AG09309 (cell line): ENCODE measurements at places on chromosomes 12 and 14.
A peak's percentile ranks its signal among the peaks of the same experiment; 100 is the strongest.

- peak; percentile 35 for DNase-seq
Measured at GRCh38 chr12:13023811-13024530, 20.2 kb upstream of the FAM234B start.

- no peak for DNase-seq
Measured at GRCh38 chr12:52527121-52527800, 7.1 kb upstream of the KRT5 start.

GRCh38 chr14:36553656-36554260 is 28.7 kb downstream of the NKX2-8 start:
- peak; percentile 23 for DNase-seq

GRCh38 chr14:55349565-55349964 is 62.1 kb downstream of the ATG14 start:
- no peak for DNase-seq

- DNase-seq = peak; percentile 10
Measured at GRCh38 chr12:93979189-93979588, 169.2 kb upstream of the PLXNC1 start.

- no peak for DNase-seq
Measured at GRCh38 chr12:39892146-39892545, 213.7 kb downstream of the SLC2A13 start.

DNA sequence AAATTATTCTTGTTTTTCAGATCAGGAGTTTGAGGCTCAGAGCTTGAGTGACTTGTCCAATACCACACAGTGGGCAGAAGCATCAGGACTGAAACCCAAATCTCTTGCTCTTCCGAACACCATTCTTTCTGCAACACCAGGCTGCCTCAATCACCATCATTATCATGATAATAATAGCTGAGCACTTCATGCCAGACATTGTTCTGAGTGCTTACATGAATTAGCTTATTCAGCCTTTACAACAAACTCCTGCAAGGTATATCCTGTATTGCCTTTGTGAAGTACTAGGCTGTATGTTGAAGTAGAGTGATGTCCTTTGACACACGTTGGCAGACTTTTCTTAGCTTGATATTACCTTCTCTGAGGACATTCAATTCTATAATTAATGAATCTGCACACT is 257.4 kb upstream of the ATP2B1 start:
- no peak for DNase-seq

DNA sequence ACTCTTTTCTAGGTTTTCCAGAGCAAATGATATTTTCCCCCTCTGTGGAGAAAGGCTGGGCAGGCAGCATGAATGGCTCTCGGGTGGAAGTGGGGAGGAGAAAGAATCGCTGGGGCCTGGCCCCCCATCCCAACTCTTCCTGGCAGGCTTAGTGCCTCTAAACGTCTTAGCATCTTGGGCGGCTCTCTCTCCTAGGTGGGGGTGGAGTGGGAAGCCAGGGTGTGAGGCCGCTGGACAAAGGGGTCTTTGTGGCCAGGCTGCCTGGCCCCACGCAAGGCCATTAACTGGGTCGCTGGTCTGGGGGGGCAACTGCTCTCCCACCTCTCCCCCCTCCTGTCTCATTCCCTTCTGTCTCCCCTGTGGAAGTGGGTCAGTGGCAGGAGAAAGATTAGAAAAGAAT is 4.7 kb downstream of the LRP1-AS start:
- DNase-seq = no peak

- no peak for DNase-seq
Measured at GRCh38 chr14:88270776-88271175, 52.3 kb downstream of the KCNK10 start.

GRCh38 chr12:118521036-118521370 is 144.6 kb downstream of the SUDS3 start:
- DNase-seq = no peak

DNA sequence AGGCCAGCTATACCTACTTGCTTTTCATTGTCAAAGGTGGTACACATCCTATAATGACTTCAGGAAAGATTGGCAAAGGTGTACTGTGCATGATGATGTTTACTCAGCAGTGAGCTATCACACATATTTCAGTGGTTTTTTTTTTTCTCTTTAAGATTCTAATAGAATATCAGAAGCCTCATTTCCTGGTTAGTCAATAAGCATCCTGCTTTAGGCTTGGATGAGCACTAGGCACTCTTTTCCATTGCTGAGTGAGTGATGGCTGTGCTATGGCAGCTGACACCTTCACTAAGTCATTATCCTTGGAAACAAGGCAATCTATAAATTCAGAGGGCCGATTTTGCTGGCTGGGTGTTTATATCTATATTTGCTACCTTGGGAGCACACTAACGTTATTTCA is 161.1 kb upstream of the RASSF8 start:
- DNase-seq = no peak

GRCh38 chr12:5308996-5309395 is 122.9 kb upstream of the NTF3 start:
- no peak for DNase-seq

GRCh38 chr12:113407931-113408600 is 4.4 kb upstream of the SDS start:
- peak; percentile 21 for DNase-seq

- DNase-seq = no peak
Measured at GRCh38 chr14:51430079-51430478, 190.0 kb downstream of the TMX1 start.

DNA sequence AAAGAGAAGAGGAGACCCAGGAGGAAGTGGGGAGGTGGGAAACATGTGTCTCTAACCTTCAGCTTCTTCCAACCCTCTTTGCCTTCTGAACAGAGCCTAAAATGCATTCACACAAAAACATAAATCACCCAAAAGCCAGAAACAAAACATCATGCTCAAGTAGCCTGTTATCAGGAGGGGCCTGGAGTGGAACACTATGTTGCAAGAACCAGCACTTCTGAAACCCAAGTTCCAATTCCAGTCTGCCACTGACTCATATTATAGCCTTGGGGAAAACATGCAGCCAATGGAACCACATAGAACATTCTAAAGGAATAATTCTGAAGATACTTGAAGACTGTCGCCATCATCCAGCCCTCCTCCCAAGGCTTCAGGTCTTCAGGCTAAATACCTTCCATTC is 169.8 kb upstream of the PLXNC1 start:
- DNase-seq = peak; percentile 86

GRCh38 chr14:69680297-69680696 is 68.9 kb downstream of the SUSD6 start:
- no peak for DNase-seq

- no peak for DNase-seq
Measured at GRCh38 chr12:120439646-120440247, 1.8 kb downstream of the COX6A1 start.

GRCh38 chr14:20539906-20540305 is 20.9 kb downstream of the RNASE9 start:
- DNase-seq = no peak

DNA sequence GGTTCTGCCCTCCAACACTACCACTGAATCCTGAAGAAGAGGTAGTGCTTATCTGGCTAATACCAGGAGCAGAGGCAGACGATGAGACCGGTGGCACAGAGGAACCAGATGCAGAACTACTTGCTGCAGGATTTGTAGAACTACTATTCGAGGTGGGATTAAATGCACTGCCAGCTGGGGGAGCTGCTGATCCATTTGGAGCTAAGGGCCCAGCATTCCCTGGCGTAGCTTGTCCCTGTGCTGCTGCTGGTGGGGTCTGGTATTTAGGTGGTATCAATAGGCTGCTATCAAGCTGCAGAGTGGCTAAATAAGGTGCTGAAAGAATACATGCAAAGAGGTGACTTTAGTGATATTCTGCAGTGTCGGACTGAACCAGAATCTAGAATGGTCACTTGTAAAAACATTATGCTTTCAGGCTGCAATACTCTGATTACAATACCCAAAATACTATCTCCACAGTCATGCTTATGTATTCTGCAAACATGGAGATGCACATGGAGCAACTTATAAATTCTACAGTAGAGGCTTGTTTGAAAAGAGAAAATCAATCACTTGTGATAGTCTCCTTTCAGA is 294.2 kb downstream of the MED13L start:
- DNase-seq = no peak
